ENCODE measurements at places on chromosomes 1 and 21.

GRCh38 chr1:235682216-235682615 lies 32.6 kb upstream of the GNG4 start:
- no peak for DNase-seq

DNA sequence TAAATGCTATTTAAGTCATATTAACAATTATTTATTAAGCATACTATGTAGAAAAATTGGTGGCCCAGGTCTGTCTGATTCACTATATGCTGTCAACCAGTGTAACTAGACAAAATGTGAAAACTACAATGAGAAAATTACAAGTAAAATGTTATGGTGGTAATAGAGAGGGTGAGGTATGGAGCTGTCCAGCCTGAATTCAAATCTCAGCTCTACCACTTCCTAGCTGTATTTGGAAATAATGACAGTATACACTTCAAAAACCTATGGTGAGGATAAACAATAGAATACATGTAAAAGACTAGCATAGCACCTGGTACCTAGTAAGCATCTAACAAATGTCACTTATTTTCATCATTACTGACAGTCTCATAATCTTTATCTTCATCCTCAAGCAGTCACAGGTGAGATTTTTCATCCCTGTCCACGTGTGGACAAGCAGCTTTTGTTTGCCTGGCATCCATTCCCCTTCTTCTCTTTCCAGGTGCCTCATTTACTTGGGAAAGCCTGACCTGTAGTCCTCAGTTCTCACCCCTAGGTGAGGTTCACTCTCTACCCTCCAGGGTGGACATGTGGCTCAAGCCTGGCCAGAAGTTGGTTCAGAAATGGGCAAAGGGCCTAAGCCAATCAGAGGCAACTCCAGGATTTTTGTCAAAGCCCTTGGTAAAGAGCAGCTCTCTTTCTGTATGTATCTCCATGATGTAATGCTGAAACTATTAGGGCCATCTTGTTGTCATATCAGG lies 29.5 kb downstream of the EGLN1 start:
- DNase-seq: no peak

DNA sequence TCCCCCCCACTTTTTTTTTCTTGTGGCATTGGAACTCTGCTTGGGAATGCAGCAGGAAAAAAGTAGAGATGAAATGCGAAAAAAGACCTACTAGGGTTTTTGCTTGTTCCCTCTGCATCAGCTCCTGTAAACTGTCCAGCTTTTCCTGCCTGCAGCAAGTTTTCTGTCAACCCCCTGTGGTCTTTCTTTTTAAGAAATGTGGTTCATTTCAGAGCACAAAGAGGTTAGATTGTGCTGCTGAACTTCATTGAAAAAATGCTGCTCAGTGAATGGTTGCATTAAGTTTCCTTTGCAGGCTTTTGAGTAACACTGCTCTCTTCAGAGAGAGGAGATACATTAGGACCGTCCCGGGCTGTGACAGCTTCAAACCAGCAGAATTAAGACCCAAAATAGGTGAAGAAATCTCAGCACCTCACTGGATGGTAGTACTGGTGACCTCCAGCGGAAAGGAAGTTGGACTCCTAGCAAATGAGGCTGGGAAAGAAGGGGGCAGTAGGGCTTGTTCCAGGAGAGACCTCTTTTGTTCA lies 80.7 kb downstream of the NDUFS5 start:
- no peak for DNase-seq

GRCh38 chr21:45582128-45582527 lies 39.9 kb upstream of the SLC19A1 start:
- no peak for DNase-seq

GRCh38 chr1:58928514-58928913 lies 144.7 kb upstream of the JUN start:
- DNase-seq: no peak

DNA sequence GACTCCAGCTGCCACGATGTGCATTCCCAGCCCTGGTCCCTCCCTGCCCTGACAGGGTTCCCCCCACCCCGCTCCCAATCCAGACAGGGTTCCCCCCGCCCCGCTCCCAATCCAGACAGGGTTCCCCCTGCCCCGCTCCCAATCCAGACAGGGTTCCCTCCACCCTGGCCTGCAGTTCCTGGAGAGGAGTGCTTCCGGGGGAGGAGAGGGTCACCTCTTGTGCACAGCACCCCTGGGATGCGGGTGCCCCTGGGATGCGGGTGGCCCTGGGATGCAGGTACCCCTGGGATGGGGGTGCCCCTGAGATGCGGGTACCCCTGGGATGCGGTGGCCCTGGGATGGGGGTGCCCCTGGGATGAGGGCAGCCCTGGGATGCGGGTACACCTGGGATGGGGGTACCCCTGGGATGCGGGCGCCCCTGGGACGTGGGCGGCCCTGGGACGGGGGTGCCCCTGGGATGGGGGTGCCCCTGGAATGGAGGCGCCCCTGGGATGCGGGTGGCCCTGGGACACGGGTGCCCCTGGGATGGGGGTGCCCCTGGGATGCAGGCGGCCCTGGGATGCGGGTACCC lies 36.7 kb upstream of the SLC19A1 start:
- no peak for DNase-seq

DNA sequence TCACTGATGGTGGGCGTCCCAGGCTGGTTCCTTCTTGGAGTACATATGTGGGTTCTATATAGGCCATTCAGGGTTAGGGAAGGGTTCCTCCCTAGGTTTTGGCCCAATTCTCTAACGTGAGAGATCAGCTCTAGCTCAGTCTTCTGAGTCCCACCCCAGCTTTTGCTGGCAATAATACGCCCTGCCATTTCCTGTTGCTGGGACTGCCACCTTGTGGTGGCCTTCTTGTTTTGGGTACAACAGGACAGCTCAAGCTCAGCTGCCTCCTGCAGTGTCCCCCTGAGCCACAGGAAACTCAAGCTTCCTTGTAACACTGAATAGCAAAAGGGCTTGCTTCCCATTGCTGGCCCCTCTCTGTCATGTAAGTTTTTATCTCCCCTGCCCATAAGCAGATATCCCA lies 77.8 kb downstream of the BACH1 start:
- DNase-seq: peak; percentile 32

- DNase-seq: no peak
Measured at GRCh38 chr1:203147376-203147775, 19.9 kb downstream of the ADORA1 start.

- DNase-seq: no peak
Measured at GRCh38 chr1:71448444-71448843, 367.6 kb upstream of the ZRANB2 start.

- DNase-seq: no peak
Measured at GRCh38 chr1:119467857-119468668, 38.9 kb upstream of the HSD3B1 start.

GRCh38 chr1:239616673-239617072 lies 230.3 kb downstream of the CHRM3 start:
- no peak for DNase-seq
